ENCODE measurements at places on chromosomes 5 and 9. TPM values are rescaled to one million over a fixed set of nuclear protein-coding genes. Genes with fewer than 3 reads are reported as not detected.
A peak's percentile ranks its signal among the peaks of the same experiment; 100 is the strongest.

The PTPRD gene
- 0.05 TPM for total RNA-seq

- DNase-seq, result no peak
Measured at GRCh38 chr9:94081435-94081834, 2.8 kb upstream of the PTPDC1 start.

GRCh38 chr5:104789366-104789765 lies 1226.8 kb upstream of the NUDT12 start:
- DNase-seq, result no peak

GRCh38 chr5:66870708-66871107 lies 274.5 kb downstream of the MAST4 start:
- DNase-seq, result no peak

GRCh38 chr5:24645483-24645882 lies 705 bp upstream of the CDH10 start:
- no peak for DNase-seq

The PCDHGB5 gene
- 0.56 TPM for total RNA-seq

The MOB3B gene
- 0.26 TPM for total RNA-seq

The SLIT3 gene
- total RNA-seq, result 0.20 TPM

- no peak for DNase-seq
Measured at GRCh38 chr9:130895481-130896232, 955 bp downstream of the QRFP start.

The GABRG2 gene
- total RNA-seq, result not detected

- DNase-seq, result no peak
Measured at GRCh38 chr5:74079971-74080556, 454.1 kb downstream of the ARHGEF28 start.

GRCh38 chr5:32231929-32232328 lies 57.8 kb upstream of the GOLPH3 start:
- DNase-seq, result no peak

The WWC1 gene
- 0.70 TPM for total RNA-seq

The PLAC8L1 gene
- 0.37 TPM for total RNA-seq

The PRRX2 gene
- 6.2 TPM for total RNA-seq

DNA sequence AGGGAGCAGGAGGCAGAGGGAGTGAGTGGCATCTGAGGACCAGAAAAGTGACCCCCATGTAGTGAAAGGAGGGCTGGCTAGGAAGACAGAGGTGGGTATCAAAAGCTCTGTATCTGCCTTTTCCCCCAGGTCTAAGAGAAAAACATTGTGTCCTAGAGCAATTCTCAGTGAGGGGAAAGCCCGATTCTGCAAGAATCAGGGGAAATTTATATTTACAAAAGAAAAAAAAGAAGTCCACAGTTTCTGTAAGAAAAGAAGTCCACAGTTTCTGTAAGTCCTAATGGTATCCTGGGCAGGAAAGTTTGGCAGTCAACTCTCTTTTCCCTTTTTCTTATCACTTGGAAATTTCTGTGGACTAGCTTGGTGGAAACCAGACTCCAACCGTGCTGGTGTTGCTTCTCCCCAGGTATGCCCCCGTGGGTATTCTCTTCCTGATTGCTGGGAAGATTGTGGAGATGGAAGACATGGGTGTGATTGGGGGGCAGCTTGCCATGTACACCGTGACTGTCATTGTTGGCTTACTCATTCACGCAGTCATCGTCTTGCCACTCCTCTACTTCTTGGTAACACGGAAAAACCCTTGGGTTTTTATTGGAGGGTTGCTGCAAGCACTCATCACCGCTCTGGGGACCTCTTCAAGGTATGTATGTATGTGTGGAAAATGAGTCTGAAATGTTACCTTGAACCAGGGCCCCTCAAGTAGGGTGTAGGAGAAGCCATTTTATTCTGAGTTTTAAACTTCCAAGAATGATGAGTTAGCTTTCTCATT lies 73.0 kb downstream of the SLC1A3 start:
- no peak for DNase-seq

The TEK gene
- total RNA-seq, result not detected

GRCh38 chr5:180358179-180358578 lies 5.0 kb upstream of the GFPT2 start:
- no peak for DNase-seq

The CRB2 gene
- not detected for total RNA-seq

DNA sequence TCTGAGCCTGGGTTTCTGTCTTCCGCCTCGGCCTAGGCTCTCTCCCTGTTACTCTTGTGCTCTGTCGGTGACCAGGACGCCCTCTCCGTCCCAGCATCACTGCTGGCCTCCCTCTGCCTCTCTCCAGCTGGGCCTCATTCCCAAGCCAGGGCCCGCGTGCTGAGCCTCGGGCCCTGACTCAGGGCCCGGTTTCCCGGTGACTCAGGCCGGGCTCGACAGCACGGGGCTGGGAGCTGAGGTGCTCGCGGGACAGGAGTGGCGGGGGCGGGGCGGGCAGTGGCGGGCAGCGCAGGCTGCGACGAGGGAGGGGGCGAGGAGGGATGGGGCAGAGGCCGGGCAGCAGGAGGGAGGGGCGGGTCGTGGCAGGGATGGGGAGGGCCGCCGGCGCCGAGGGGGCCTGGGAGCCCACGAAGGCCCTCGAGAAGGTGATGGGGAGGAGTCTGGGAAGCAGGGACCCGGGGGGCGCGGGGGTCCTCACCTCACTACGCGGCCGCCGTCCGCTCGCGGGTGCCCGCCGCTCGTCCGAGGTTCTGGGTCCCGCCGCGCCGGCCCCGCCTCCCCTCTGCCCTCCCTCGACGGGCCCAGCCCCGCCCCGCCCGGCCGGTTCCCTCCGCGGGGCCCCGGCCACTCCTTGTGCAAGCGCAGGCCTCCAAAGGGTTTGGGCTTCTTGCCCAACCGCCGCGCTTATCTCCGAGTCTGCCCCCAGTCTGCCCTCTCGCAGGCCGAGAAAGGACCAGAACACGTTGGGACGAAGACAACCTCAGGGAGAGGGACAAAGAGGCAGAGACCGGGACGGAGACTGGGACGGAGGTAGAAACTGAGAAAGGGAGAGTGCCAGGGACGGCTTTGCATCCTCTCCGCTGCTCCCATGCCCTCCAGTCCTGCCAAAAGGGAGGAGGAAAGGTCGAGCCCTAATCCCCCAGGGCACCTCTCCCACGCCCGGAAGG lies at the start of gene ARAP3:
ARAP3 (minus strand) TSS at position 536 of the 947 bp plus-strand sequence. CDS start 1,744 bp downstream, outside the sequence.
- DNase-seq, result peak; percentile 22

The RELL2 gene
- 19.5 TPM for total RNA-seq

The PCDHB2 gene
- total RNA-seq, result not detected

- no peak for DNase-seq
Measured at GRCh38 chr9:131580358-131580757, 35.0 kb downstream of the PRRT1B start.

The SV2C gene
- total RNA-seq, result not detected

Data from activated T-helper 1 cell treated with anti-CD3 and anti-CD28 coated beads, Interleukin-12 subunit alpha, Interleukin-12 subunit beta, Interleukin-2, Interleukin-4 antibody, amounts not matched to agents 30 ng/mL and 10 ng/mL and 1 ng/mL, durations not matched to agents 14 hours and 24 hours and 36 hours (primary cell).